ENCODE measurements at places on chromosomes 4 and X.

DNA sequence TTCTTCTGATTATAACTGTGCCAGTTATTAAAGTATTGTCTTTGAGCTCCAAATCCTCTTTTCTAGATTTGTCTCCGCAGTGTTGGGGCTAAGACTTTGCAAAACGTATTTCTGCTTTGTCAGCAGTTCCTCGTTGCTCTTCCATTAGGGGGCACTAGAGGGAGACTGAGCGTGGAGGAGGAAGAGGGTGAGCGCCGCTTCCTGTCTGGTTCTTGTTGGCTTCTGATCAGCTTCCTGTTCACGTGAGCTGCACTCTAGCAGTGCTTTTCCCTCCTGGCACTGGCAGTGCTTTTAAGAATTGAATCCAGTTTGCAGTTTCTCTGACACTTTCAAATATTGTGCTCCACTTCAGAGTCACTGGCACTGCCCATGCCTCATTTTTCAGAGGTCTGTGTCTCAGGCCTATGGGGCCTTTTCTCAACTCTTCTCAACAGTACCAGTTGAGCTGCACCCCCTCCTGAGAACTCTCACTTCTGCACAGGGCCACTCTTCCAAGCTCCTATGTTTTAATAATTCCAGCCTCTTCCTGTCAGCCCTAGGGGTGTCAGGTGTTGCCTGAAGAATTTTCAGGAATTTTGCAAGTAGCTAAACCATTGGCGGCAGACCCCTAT lies 54.4 kb upstream of the LCORL start:
- no peak for DNase-seq

- DNase-seq, result no peak
These were observed 1.5 kb upstream of the BCOR start for GRCh38 chrX:40099055-40099958.

GRCh38 chr4:182494103-182494502 lies 250.9 kb downstream of the TENM3 start:
- no peak for DNase-seq

DNA sequence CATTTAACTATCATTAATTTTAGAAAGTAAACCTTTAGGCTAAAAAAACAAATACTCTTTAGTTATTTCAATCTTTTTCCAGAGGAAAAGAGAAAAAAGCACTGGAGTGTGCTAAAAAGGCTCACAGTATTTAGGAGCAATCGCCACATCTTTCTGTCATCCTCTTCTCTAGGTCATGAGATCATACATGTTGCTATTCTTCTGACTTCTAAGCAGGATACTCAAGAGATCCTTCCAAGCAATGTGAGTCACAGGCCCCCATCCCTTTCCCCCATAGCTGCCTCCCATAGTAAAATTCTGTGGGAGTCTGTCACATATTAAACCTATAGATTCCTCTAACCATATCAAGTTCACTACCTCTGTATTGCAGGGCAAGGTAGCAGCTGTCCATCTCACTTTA lies 7.7 kb downstream of the EDNRA start:
- no peak for DNase-seq

DNA sequence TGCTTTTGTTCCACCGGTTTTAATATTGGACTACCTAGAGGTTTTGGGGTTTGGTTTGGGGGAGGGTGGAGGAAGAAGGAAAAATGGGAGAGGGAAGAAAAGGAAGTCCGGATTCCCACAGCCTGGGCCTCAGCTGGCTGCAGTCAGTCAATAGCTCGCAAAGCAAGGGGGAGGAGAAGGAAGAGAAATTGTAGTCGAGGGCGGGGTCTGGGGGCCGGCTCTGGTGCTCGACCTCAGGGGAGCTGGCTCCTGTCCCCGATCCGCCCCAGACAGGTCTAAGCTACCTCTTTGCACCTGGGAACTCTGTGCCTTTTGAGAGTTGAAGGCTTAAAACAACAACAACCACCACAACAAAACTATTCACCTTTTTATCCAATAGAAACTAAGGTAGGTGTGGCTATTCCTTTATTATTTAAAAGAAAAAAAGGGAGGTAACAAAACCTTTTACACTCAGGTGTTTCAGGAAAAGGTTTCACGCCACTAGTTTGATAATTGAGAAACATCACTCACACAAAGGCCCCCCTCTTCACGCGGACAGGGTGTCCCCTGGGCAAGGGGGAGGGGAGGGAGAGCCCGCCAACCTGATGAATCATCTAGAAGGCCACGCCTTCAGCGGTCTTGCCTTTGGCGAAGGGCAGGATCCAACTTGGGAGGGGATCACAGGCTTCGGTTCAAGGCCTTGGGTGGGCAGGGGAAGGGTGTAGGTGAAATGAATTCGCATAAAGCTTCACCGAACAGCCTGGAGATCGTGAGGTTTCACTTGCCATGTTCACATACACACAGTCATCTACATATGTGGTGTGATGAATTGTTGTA lies 1.6 kb upstream of the LNX1 start:
- DNase-seq, result peak; percentile 63

DNA sequence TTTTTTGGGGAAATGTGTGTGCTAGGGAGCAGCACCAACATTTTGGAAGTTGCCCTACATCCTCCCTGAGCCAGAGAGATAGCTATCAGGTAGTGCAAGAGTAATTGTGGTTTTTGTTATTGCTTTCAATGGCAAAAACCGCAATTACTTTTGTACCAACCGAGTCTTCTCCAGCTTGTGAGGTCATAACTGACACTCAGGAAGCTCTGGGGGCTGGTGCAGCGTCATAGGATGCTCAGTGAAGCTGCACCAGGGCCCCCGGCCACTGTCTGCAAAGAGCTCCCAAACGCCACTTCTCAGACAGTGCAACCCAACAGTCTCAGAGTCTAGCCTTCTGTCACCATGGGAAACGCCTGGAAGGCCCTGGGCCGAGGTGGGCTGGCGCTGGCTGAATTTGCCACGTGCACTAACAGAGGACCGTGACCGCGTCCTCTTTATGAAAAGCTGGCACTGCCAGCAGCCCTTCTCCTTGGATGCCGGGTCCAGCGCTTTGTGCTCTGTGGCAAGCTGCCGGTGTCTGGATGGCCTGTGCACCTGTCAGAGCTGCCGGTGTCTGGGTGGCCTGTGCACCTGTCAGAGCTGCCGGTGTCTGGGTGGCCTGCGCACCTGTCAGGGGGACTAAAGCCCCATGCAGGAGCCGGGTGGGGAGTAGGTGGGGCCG lies 19.4 kb downstream of the SH3TC1 start:
- no peak for DNase-seq

DNA sequence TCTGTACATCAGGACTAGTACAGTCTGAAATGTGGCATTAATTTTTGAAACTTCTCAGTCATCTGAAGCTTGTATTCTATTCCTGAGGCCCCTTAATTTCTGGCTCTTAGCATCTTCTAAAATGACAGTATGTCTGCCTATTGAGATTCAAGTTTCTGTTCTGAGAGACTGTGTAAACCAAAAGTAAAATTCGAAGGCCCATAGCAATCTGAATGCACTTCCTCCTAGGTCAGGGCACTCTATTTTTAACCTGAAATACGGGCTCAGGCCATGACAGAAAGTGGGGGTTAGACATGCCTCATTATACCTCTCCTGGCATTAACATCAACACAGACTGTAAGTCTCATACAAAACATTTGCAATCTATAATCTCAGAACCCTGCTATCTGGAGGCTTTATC lies 584.4 kb downstream of the KLHL4 start:
- DNase-seq, result no peak

GRCh38 chr4:80619070-80619674 lies 283.6 kb downstream of the CFAP299 start:
- DNase-seq, result no peak

DNA sequence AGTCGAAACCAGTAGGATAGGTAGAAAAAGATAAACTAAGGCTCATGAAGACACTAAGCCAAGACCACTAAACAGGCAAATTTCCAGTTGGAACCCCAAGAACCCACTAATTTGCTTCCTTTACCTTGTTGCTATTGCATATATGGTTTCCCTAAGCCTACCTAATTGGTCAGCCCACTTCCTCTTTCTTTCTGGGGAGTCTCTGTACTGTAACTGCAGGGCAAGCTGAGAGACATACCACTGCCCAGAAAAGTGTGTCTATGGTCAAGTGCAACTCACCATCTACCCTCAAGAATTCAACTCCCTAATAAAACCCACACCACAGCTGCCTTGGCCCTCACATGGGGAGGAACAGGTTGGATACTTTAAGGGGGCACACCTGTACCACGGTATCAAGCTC lies 28.6 kb downstream of the IDS start:
- no peak for DNase-seq

- no peak for DNase-seq
These were observed 7.1 kb upstream of the RGS12 start for GRCh38 chr4:3285558-3286334.

DNA sequence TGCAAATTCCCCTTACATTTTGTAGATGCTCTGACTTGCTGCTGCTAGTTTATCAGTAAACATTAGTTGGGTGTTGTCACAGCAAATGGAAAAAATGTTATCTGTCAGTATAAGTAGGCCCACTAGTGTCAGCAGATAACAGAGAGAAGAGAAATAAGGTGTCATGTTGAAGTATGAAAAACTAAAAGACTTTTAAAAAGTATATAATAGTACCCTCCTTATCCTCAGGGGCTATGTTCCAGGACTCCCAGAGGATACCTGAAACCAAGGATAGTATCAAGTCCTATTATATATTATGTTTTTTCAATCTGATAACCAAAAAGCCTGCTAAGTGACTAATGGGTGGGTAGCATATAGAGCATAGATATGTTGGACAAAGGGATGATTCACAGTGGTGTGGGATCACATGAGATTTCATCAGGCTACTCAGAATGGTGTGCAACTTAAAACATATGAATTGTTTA lies 11.6 kb upstream of the BMP2K start:
- no peak for DNase-seq

- DNase-seq, result no peak
These were observed 9.5 kb downstream of the GAB1 start for GRCh38 chr4:143346206-143346605.

DNA sequence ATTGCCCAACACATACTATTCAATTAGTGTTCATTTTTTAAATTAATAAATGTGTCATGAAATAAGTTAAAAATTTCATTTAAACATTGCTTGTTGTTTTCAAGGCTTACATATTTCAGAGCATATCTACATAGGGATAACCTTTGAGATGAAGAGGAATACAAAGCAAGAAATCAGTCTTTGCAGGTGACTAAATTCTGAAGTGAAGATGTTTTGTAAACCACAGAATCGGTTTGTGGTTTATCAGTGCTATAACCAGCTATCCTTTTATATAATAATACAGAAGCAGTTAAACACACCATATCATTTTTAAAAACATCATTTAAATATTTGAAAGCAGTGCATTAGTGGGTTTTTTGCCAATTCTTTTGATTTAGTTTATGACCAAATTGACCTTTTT lies 26.9 kb downstream of the FAM241A start:
- DNase-seq, result no peak

All from muscle of back (tissue), 13 donors.